ENCODE measurements at places on chromosomes 5 and 9.

GRCh38 chr9:138044485-138045383 lies 167.2 kb downstream of the CACNA1B start:
- no peak for DNase-seq

GRCh38 chr5:57177479-57178156 lies 3.8 kb downstream of the GPBP1 start:
- no peak for DNase-seq

DNA sequence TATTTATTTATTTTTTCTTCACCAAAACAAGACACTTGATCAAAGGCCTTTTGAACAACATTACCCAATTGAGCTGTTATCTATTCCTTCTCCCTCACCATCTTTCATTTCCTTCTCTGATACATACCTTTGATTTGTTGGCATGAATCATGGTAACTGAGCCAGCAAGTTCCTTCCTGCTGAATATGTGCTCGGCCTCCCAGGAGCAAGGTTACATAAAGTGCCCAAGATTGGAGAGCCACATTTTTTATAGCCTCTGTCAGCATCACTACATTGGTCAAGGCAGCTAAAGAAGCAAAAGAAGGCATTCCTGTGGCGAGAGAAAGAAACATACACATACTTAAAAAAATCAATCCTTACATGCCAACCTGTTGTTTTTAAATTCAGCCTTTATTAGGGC lies 369.6 kb downstream of the CYLC2 start:
- DNase-seq = no peak

DNA sequence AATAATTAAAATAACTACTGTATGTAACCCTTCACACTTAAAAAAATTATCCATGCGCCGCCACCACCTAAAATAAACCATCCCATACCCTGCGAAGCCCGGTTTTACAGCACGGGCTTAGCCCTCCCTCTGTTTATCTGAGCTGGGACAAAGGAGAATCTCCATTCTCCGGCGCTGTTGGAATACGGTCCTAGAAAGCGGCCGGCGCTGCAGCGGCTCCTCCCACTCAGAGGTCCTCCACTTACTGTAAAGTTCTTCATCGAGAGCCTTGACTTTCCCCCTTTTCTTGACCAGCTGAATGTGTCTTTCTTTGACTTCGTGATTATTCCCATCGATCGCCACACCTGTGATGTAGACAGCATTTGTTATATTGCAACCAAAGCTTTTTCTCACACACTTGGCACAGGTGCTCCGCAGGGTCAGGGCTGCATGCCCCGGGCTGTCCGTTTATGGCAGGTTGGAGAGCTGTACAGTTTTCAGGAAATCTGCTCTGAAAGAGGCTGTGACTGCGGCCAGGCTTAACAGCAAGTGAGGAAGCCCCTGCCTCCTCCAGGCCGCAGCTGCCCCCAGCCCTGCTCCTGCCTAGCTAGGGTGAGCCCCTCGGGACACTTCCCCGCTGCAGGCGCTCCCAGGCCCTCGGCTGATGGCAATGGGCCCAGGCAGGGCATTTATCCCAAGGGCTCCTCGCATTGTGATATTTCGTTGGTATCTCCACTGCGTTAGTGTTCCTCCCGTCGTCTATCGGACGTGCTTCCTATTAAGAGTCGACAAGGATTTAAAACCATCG lies 16.7 kb downstream of the GFPT2 start:
- no peak for DNase-seq

- DNase-seq = no peak
Observed at GRCh38 chr9:86046930-86047341, 52.4 kb downstream of the GOLM1 start.

DNA sequence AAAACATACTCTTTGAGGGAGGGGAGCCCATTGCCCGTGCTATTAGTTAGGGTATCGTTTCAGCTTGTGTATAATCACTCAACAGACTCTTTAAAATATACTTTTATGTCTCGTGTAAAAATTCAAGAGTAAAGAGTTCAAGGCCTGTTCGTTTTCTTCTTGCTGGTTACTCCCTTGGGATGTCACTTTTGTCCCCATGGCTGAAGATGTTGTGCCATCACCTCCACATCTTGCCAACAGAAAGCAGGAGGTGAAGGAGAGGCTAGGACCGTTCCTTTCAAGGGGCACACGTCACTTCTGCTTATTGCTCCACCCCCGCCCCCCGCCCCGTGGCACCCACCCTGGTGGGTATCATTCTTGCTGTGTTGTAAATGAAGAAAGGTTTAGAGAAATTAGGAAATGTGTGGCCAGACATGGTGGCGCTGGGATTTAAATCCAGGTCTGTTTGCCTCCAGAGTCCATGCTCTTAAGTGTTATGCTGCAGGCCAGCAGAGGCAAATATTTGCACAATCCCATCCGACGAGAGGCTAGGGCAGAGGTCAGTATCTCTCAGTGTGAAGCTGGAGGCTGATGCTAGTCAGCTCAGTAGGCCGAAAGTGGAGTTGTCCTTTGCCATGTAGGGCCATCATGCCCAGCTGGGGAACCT lies 3.0 kb downstream of the MLANA start:
- no peak for DNase-seq

DNA sequence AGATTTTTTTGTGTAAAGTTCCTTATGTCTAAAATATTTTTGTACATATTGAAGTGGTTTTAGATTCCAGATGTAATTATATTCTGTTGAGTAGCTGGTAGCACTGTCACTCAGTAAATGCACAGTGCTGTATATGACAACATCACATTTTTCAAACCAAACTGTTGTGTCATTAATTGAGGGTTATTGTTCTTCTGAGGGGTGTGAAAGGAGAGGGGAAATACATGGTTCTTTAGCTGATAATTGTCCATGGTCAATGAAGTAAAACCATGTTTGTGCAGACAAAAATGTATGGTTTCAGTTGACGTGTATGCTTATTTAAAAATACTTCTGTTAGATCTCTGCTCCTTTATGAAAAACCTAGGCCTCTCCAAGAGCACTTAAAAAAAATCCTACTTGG lies 3.3 kb downstream of the ZNF462 start:
- no peak for DNase-seq

DNA sequence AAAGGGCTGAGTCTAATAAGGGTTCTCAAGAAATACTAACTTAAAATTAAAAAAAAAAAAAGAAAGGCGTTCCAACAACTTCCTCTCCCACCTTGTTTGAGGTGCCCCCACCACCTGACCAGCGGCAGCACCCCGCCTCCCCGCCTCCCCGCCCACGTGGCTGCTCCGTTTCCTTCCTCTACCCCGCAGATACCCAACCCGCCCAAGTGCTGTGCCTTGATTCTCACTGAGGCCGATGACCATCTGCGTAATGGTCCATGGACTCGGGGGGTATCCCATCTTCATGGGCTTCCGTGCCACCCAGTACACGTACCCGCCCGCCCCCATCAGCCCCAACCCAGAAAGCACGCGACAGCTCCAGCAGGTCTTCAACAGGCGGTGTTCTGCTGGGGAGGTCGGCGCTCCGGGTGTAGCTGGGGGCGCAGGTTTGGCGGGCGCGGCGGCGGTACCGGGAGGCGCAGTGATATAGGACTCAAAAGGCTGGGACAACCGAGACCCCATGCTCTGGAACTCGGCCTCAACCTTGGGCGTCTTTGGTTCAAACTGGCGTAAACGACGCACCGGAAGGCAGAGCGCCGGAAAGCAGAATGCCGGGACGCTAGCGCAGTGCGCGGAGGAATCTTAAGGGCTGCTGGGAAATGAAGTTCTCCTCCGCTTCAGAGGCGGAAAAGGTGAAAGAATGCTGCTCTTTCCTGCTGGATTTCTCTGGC lies at the start of gene DMAC1:
Gene DMAC1 (minus strand): TSS at position 545 of the 710 bp plus-strand sequence. CDS start 44 bp downstream, at position 501.
- DNase-seq = peak; percentile 91

GRCh38 chr5:179915406-179915935 lies 7.8 kb upstream of the TBC1D9B start:
- no peak for DNase-seq

- DNase-seq = peak; percentile 78
Observed at GRCh38 chr5:79771387-79771786, 81.8 kb downstream of the CMYA5 start.

- peak; percentile 44 for DNase-seq
Observed at GRCh38 chr5:77844623-77845323, 68.6 kb upstream of the TBCA start.

DNA sequence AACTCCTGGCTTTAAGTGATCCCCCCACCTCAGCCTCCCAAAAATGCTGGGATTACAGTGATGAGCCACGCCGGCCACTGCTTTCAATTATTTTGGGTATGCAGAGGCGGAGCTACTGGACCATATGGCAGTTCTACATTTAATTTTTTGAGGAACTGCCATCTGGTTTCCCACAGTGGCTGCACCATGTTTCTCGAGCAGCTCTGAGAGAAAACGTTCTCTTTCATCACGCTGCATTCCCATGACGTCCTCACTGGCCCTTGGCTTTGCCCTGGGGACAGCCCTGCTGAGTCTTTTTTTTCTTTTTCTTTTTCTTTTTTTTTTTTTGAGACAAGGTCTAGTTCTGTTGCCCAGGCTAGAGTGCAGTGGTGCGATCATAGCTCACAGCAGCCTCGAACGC lies 35.5 kb upstream of the GRHPR start:
- DNase-seq = no peak

DNA sequence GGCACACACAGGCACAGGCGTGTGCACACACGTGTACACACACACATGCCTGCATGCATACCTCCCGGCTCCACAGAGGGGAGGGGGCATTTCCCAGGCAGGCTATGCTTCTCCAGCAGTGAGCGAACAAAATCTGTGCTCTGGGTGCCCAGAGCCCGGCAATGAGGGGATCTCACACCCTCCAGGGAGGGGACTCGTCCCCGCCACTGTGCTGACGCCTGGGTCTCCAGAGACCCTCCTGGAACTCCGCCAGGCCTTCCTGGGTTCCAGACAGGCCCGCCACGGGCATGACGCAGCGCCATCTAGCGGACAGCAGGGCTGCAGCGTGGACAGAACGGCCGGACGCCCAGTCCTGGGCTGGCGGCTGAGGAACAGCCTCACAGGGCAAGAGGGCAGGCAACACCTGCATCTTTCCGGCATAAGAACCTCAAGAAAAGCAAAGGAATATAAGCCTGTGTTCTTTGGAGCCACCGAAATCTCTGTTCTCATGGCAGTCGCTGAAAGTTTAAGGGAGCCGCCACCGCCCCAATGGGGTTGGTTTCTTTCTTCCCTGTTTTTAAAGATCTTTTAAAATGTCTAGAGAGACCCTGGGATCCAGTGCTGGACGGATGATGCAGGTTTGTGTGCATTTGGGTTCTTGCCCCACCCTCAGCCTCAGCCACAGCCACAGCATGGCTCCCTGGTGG lies 135.6 kb upstream of the PPP1R26 start:
- peak; percentile 88 for DNase-seq

DNA sequence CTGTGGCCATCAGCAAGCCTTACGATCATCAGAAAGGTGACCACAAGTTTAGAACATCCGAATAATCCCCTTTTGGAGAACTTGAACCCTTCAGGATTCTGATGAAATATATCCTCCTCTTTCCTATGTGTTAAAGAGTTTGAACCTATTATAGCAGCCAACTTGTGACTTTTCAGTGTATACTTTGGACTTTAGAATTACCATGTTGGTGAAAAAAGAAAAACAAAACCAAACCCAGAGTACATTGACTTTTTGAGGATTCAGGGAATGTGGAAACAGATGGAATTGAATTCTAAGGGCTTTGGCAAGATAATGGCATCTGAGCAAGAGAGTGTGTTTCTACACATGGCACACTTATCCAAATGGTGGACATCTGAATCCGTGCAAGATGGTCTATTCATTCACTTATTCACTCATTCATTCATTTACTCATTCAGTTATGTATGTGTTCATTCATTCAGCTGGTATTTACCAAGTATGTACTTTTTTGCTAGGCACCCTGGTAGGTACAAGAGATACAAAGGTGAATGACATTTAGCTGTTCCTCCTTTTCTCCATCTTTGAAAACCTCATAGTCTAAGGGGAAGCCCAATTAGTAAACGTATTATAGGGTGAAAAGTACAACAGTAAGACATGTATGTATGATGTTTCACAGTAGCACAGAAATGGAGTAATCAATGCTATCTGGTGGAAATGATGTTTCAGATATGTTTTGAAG lies 91.8 kb downstream of the PRDM6 start:
- no peak for DNase-seq

GRCh38 chr5:102624405-102624804 lies 125.6 kb upstream of the SLCO6A1 start:
- no peak for DNase-seq

GRCh38 chr5:124661317-124662141 lies 84.9 kb downstream of the ZNF608 start:
- DNase-seq = peak; percentile 62

DNA sequence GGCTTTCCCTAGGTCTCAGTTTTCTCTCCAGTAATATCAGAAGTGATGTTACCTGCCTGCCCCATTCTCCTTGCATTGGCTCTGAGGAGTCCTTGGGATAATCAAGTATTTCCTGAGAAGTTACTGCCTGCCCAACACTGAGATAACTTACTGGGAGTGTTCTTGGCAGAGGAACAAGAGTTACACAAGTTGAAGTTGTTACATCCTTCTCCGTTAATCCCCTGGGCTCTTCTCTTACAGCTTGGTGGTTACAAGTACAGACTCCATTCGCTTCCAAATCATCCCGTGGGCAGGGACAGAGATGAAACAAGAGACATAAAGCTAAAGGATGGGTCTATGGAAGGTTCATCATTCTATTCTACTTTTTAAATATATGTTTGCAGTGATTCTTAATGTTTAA lies 74.1 kb upstream of the SAP30L start:
- DNase-seq = peak; percentile 84

- no peak for DNase-seq
Observed at GRCh38 chr5:169686137-169686536, 49.1 kb downstream of the DOCK2 start.

- no peak for DNase-seq
Observed at GRCh38 chr5:7493081-7493480, 97.1 kb downstream of the ADCY2 start.

- DNase-seq = no peak
Observed at GRCh38 chr9:6592231-6592630, 53.3 kb downstream of the GLDC start.

GRCh38 chr5:156444753-156445291 lies 117.9 kb downstream of the SGCD start:
- DNase-seq = no peak
